Ovary (tissue), 10 donors: ENCODE measurements at places on chromosomes 6 and 20.

- DNase-seq: peak; percentile 91
Measured at GRCh38 chr20:41340327-41341055, at the start of gene LPIN3. Gene LPIN3, plus strand, starts transcription at chr20:41340821. Its CDS starts 4,983 bp downstream, at chr20:41345804.

- no peak for DNase-seq
Measured at GRCh38 chr20:38880952-38881735, 45.1 kb upstream of the FAM83D start.

DNA sequence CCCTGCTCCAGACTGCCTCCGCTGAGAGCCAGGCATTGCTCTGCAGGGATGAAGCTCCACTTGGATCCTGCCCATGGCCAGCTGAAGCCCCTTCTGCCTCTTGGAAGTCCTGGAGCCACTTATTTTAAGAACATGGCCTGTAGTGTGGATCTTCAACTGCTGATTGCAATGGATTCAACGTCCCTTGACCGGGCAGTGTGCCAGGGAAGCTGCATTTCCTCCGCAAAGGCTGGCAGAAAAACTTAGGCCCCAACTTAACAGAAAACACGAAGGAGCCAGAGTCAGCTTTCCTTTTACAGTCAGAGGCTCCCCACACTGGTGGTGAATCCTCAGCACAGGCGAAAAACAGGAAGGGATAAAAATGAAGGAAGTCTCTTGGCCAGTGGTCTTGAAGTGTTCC is 26.3 kb upstream of the FOXQ1 start:
- no peak for DNase-seq

DNA sequence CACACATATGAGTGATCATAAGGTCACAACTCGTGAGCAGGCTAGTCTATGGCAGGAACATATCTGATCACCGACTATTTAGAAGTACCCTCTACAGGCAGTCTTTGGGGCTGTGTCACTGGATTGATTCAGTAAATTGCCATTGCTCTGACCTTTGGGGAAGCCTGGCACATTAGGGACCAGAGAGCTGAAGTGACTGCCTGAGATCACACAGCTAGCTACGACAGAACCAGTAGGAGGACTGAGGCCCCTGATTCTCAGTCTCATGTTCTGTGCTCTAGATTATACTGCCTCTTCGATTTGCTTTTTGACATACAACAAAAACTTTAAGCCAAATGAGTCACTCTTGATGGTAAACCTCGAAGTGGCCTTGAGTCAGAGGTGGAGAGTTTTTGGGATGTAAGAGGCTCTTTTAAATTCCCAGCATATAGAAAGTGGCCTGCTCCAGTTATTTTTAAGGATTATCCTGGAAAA is 247.5 kb upstream of the SUPT3H start:
- DNase-seq: no peak
